ENCODE measurements at places on chromosomes 1 and 21.
A peak's percentile ranks its signal among the peaks of the same experiment; 100 is the strongest.

- DNase-seq, result peak; percentile 75
Observed at GRCh38 chr1:206912445-206913095, 9.2 kb downstream of the FCMR start.

GRCh38 chr1:149849947-149850360 is 49.4 kb upstream of the BOLA1 start:
- DNase-seq, result no peak

DNA sequence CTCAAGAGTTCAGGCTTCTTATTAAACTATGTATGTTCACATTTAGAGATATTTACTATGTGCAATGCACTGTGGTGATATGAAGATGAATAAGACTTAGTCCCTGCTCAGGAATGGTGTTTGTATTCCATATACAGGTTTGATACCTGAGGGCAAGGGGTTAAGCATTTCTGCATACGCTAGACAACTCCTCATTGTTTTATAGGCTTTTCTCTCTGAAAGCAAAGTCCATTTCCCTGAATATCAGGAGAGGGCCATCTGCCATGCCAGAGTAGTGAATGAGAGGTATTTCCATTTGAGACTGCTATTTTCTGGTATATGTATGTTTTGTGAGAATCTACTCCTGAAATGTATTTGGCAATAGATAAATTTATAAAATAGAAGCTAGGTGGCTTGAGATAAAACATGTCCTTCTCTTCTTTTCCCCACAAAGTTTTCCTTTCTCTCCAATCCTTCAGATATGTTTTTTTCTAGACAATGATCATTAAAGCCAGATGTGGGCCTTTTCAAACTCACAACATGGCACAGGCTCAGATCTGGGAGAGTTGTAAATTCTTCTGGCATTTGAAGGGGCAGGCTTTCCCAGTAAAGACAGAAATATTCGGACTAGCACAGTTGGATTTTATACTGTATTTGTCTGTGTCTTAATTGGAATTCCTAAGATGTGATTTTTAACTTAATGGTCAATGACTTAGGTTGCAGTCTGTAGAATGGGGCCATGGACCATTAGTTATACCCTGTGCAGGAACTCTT is 73.3 kb upstream of the WDR26 start:
- DNase-seq, result no peak

DNA sequence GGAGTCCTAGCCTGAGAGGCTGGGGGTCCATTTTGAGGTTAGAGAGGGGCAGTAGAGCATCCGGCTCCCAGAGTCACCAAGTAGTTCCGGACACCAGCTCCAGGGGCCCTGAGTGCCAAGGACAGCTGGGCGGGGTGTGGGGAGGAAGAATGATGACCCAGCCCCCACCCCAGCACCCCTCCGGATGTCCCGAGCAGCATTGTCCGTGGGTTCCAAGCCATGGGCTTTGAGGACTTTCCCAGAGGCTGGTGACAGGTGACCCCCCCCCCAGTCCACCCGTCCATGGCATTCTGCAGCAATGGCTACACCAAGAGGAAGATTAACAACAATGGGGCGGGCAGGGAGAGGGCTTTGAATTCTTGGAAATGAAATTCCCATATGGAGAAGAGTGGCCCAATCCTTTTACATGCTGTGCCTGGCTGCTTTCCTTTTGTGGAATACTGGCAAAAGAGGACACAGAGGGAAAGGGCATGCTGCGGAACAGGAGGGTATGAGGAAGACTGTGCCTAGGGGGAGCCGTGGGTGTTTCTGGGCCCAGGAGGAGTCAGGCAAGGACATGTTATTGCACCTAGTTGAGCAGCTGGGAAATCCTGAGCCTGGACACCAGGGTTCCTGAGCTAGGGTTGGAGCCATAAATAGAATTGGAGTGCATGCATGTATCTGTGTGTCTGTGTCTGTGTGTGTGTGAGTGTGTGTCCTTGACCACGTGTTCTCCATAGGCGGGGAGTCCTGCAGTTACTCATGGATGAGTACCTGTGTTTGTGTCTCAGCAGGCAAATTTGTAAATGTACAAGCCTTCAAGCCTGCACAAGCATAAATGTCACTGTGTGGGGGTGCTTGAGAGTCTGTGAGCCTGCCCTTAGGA is 956 bp downstream of the ATP1A2 start:
- no peak for DNase-seq

GRCh38 chr1:5140962-5141361 is 486.6 kb downstream of the AJAP1 start:
- no peak for DNase-seq

GRCh38 chr1:81006502-81006901 is 794.2 kb upstream of the ADGRL2 start:
- no peak for DNase-seq

DNA sequence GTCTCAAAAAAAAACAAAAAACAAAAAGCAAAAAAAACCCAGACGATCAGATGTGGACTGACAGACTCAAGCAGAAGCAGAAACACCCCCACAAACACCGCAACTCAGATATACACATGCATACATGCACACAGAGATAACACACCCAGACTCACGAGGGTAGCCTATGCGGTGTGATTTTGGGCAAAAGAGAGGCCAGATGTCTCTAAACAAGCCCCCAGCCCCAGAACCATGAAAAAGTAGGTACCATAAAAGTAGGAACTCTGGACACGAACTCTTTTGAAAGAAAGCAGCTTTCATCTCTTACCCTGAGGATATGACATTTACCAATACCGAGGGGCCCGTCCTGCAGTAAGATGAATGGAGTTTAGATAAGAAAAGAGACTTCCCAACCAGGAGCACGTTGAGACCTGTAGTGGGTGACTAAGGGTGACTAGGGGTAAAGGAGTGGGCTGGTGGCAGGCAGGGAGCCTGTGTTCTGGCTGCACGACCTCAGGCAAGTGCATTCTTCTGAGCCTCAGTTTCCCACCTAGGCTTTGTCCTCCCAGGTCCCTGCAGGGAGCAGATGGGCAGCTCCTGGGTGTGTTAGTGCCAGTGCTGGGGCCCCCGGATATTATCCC is 1.5 kb upstream of the TINAGL1 start:
- no peak for DNase-seq

DNA sequence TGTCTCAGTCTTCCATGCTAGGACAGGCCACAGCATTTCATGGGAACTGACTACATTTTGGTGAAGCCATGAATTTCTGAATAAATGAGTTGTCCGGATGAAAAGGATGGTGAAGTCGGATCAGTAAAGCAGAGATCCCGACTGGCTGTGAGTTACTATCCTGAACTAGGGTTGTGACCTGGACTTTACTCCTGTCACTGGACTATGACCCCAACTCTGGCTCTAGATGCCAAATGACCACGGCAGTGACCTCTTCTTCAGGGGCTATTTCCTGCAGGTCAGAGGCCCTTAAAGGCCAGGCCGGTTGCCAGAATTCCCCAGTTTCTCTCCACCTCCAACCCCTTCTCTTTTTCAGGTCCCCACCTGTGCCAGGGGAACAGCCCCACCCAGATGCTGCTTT is 1.7 kb upstream of the NECTIN4 start:
- no peak for DNase-seq

- DNase-seq, result peak; percentile 50
Observed at GRCh38 chr21:33261635-33262034, 4.5 kb upstream of the IL10RB start.

DNA sequence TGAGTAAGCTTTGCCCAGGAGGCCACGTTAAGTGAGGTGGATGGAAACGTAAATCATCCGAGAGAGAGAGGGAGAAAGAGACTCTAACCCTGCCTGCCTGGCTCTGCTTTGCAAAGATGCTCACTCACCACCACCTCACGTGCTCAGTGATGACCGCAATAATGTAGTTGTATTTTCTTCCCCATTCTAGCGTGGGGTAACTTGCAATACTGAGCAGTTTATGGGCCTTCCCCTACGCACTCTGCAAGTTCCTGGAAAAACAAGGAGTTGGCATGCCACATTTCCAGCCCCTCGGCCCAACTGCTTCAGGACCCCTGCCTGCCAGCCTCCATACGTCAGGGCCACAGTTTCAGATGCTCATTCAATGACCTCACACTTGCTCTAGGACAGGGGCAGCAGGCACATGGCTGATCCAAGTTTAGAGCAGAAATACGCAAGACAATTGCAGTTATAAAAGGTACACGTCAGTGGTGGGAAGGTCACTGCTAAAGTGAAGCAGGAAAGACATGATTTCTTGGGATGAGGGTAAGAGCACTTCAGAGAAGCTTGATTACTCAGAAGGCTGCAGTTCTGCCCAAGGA is 112.5 kb upstream of the RAB4A start:
- DNase-seq, result peak; percentile 90

DNA sequence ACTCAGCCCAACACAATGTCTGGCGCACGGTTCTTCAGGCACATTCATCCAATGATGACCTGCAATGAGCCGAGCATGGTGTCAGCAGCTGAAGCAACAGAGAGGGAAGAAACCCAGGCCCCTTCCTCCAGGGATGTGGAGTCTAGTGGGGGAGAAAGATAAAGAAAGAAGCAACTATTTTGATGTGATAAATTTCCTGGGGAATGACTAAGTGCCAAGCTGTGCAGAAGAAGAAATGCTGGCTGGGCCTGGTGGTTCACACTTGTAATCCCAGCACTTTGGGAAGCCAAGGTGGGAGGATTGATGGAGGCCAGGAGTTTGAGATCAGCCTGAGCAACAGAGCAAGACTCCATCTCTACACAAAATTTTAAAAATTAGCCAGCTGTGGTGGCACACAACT is 561.8 kb downstream of the KIF26B start:
- no peak for DNase-seq

GRCh38 chr1:16605532-16606505 is 7.5 kb downstream of the NBPF1 start:
- DNase-seq, result no peak

DNA sequence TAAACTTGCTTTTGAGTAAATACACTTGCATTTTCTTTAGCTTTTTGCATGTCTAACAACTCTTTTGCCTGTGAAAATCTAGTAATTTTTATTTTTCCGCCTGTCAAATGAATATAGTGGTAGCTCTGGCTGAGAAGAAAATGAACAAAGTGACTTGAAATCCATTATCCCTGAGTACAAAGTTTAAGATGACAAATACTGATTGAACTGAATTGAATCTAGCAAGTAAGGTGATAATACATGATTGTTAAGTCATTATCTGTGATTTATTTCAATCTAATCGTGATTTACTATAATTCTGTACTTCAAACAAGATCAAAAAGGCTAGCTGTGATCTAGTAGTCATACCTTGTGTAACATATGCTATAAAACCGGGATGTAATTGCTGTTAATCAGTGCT is 42.8 kb downstream of the CHRM3 start:
- DNase-seq, result no peak

GRCh38 chr1:20711285-20712214 is 6.3 kb downstream of the KIF17 start:
- no peak for DNase-seq

- DNase-seq, result peak; percentile 71
Observed at GRCh38 chr1:21963477-21964217, 13.2 kb upstream of the CELA3B start.

DNA sequence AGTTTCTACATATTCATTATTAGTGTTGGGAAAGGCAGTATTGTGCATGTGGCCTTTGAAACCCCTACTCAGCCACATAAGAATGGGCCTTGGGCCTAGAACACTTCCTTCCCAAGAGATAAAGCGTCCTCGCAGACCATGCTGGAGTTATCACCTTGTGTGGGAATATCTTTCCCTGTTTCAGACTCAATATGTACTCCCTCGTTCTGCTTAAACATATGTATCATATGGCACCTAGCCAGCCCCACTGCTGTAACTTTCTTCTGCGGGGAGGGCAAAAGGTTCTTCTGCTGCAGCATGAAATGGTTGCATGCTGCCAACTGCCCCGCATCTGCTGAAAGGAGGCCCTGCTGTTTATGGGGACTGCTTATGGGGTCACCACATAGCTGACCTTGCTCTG is 92.0 kb downstream of the CRB1 start:
- DNase-seq, result no peak

DNA sequence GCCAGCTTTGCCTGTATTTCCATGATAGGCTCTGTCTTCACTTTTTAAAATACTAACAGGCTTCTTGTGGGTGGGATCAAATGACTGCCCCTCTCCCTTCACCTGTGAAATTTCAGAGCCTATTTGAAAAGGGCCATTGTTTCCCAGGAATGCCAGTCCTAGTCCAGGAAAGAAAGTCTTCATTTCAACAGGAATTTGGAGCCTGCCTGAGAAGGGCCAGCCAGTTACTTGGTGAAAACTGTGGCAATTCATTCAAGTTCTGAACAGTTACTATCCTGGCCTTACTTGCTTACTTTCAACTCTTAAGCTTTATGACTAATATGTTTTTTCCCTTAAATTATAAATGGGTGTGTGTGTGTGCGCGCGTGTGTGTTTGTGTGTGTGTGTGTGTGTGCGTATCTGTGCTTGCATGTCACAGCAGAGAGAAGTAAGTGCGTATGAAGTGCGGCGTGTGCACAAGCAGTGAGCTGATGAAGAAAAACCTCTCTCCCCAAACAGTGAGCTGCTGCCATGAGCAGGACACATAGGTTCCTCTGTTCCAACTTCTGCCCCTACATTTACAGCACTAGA is 67.5 kb upstream of the RNPC3 start:
- no peak for DNase-seq

DNA sequence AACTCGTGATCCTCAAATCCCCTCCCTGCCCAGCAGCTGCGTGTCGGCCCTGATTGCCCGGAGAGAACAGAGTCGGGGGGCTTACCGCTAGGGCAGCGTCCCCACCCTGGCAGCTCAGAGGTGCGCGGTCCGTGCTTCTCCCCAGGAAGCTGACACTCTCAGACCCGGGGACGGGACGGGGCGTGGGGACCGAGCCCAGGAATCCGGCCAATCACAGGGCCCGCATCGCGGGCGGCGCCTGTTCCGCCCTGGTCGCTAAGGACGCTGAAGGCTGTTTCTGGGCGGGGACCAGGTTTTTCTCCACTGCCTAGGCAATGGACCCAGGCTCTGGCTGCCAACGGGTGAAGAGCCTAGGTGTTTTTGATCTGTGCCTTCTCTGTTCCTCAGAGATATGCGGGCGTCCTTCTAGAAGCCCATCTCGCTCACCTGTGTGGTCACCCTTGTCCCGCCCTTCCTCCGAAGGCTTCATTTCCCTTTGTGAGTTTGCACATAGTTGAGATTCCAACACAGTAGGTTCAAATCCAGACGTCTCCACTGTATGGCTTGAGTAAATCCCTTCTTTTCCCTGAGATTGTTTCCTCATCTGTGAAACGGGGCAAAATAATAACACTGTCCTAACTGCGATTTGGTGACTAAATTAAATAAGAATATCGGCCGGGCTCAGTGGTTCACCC is at the start of gene C1orf87:
TSS of gene C1orf87 (minus strand) at position 166 of the 674 bp plus-strand sequence. CDS start 1,127 bp downstream, outside the sequence.
- no peak for DNase-seq

DNA sequence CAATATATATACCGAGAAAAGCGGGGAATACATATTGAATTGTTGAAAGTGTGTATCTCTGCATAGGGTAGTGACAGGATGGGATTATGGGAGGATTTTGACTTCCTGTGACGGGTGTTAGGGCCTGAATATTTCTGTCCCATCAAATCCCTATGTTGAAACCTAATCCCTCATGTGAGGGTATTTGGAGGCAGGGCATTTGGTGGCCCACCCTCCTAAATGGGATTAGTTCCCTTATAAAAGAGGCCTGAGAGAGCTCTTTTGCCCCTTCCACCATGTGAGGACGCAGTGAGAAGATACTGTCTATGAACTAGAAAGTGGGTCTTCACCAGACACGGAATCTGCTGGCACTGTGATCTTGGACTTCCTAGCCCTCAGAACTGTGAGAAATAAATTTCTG is 137.3 kb downstream of the ZSCAN20 start:
- no peak for DNase-seq

Data from CD14-positive monocyte (primary cell).